A549 treated with AZD2906 at 1 μM for 4 hours (cell line): ENCODE measurements at places on chromosomes 1 and 21. TPM values are rescaled to one million over a fixed set of nuclear protein-coding genes. Genes with fewer than 3 reads are reported as not detected.

Gene PRSS38
- total RNA-seq: not detected in 5 replicates

Gene SELP
- total RNA-seq: not detected in 5 replicates

Gene ADAM15
- total RNA-seq: 76.8 to 119 TPM (median 109 TPM) in 5 replicates

Gene FABP3
- not detected in 5 replicates for total RNA-seq

Gene DCST2
- 0.37 to 1.2 TPM (median 0.71 TPM) in 5 replicates for total RNA-seq

Gene HPCAL4
- 0.21 to 0.27 TPM (median 0.23 TPM) in 5 replicates for total RNA-seq

Gene CLCA2
- not detected in 5 replicates for total RNA-seq

Gene KTI12
- total RNA-seq: 15.9 to 20.8 TPM (median 17.7 TPM) in 5 replicates

Gene ITLN2
- 0.64 to 0.98 TPM (median 0.83 TPM) in 5 replicates for total RNA-seq

Gene TAS1R1
- 0.03 TPM in 1 of 5 replicates, not detected in the others for total RNA-seq

Gene RNF2
- 13.3 to 22.3 TPM (median 16.4 TPM) in 5 replicates for total RNA-seq

Gene HEYL
- 3.1 to 3.5 TPM (median 3.4 TPM) in 5 replicates for total RNA-seq

Gene NR1I3
- 0.07 TPM in 1 of 5 replicates, not detected in the others for total RNA-seq

Gene ZFP69
- not detected in 5 replicates for total RNA-seq

Gene PLEKHA6
- total RNA-seq: 30.7 to 35.1 TPM (median 33.3 TPM) in 5 replicates

Gene CD1E
- not detected in 5 replicates for total RNA-seq

Gene LYPD8
- total RNA-seq: 0.07 to 0.22 TPM (median 0.10 TPM) in 5 replicates

Gene SPRR1B
- total RNA-seq: not detected in 5 replicates

Gene SPATA21
- 0.03 to 0.09 TPM (median 0.05 TPM) in 5 replicates for total RNA-seq

Gene CYP4A22
- total RNA-seq: not detected in 5 replicates

Gene AQP10
- total RNA-seq: not detected in 5 replicates

Gene CA14
- total RNA-seq: not detected in 5 replicates

Gene ACKR1
- total RNA-seq: 0.10 to 0.12 TPM in 2 of 5 replicates, not detected in the others

Gene RNU11
- not detected in 5 replicates for total RNA-seq

Gene PTCH2
- 0.11 to 0.30 TPM (median 0.23 TPM) in 5 replicates for total RNA-seq

Gene AMY1C
- not detected in 5 replicates for total RNA-seq

Gene CCDC181
- 0.10 to 0.22 TPM (median 0.11 TPM) in 5 replicates for total RNA-seq

Gene GPR25
- not detected in 5 replicates for total RNA-seq

Gene MRTO4
- 61.7 to 67.2 TPM (median 63.5 TPM) in 5 replicates for total RNA-seq

Gene SH3BGR
- 0.49 to 0.95 TPM (median 0.73 TPM) in 5 replicates for total RNA-seq

Gene LYST
- total RNA-seq: 3.0 to 4.3 TPM (median 4.0 TPM) in 5 replicates

Gene TDRD10
- total RNA-seq: 0.05 to 0.06 TPM in 2 of 5 replicates, not detected in the others

Gene LRRIQ3
- 0.50 to 0.87 TPM (median 0.77 TPM) in 5 replicates for total RNA-seq
